ENCODE measurements at places on chromosomes 11 and 22.

- no peak for DNase-seq
These were observed 27.1 kb downstream of the NECTIN1 start for GRCh38 chr11:119701591-119702549.

DNA sequence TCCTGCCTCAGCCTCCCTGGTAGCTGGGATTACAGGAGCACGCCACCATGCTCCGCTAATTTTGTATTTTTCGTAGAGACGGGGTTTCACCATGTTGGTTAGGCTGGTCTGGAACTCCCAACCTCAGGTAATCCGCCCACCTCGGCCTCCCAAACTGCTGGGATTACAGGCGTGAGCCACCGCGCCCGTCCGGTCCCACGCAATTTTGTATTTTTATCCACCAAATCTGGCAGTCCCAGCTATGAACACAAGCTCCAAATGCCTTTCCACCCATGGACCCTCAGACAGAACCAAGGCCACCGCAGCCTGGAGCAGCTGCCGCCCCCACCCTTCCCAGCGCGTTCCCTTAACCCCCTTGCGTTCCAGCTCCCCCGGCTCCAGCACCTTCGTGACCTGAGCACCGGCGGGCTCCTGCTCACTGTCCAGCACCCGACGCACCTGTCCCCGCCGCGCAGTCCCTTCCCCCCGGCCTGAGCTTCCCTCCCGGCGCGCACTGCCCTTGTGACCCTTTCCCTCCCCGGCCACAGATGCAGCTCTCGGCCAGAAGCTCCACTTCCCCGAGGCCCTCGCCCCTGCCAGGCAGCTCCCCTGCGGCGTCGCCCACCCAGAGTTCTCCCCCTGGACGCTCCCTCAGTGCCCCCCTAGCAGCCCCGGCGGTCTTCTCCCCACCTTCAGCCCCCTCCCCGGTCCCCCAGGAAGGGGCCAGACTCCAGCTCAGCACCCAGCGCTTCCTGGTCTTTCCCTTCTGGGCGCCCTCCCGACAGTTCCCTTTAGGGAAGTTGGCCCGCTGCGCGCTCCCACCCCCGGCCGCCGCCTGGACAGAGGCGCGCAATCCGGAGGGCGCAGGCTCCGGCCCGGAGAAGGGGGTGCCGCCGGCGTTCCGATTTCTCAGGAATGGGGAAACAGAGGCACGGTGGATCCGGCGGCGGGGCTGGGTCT is 5.6 kb upstream of the ZBED4 start:
- DNase-seq = no peak

DNA sequence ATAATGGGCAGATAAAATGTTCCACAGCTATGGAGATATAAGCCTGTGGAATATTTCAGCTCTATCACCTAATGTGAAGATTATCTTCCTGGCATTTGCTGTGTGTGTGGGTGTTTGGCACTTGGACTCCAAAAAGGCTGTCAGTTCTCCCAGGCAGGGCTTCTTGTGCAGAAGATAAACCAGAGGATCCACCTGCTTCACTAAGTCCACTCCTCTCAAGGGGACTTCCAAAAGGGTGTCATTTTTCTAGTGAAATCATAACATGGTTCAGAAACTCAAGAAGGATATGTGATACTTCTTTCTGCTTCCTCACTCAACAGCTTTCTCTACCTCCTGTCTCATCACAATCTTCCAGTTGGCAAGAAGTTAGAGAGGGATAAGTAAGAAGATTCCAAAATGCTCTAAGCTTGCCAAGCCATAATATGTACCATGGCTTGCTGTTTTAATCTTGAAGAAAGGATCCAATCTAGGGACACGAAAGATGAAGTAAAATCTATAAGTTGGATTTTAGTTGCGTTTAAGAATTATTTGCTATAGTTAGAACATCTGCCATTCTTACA is 206.2 kb upstream of the MTMR2 start:
- no peak for DNase-seq

DNA sequence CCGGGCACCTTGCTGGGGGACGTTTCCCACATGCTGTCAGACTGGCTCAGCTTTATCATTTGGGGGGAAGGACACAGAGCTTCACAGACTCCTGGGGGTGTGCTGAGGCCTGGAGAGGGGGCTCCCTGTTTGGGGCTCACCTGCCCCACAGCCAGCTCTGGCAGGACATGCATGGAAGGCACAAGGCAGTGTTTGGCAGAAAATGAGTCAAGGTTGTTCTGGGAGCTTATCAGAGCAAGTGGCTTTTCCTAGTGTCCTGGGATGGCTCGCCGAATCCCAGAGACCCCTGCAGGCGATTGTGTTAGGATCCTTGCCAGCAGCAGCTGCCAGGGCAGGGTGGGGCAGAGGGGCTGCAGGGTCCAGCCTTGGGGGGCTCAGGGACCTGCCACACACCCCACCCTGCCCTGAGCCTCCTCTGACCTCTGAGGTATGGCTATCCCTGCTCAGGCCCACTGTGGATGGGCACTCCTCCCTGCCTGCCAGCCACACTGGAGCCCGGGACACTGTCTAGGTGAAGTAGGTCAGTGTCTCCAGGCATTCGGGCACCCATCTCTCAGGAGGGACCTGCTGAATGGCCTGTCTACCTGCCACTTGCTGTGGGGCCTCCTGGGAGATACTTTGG is 1323.0 kb downstream of the BRD1 start:
- DNase-seq = no peak

DNA sequence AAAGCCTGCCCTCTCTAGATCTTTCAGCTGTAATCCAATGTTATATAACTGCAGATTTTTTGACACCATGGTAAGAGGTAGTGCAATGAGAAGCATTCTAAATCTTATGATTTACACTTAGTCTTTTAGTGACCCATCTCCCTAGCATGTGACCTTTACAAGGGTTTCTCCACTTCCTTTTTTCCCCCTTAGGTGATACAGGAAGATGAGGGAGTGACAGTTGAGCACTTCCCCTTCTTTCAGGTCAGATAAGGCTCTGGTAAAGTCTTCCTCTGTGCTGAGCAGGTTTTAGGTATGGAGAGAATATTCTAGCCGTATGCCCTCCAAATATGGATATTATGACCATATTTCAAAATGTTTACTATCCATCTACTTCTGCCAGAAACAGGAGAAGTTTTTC is 753.6 kb downstream of the JRKL start:
- no peak for DNase-seq

DNA sequence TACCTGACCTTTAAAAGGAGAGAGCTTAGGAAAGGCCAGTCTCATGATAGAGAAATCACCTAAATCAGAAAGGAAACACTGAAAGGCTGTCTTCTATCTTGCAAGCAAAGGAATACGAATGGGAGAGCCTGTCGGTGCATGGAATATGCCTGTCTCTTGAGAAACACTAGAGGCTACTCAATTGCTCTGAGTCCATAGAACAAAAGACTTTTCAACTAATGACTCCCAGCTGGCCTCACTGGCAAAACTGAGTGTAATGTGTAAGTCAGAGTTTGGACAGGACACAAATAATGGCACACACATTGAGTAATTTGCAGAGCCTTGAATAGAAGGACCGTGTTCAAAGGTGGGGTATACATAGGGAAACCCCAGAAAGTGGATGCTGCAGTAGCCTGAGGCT is 171.0 kb upstream of the ARHGAP20 start:
- DNase-seq = no peak

DNA sequence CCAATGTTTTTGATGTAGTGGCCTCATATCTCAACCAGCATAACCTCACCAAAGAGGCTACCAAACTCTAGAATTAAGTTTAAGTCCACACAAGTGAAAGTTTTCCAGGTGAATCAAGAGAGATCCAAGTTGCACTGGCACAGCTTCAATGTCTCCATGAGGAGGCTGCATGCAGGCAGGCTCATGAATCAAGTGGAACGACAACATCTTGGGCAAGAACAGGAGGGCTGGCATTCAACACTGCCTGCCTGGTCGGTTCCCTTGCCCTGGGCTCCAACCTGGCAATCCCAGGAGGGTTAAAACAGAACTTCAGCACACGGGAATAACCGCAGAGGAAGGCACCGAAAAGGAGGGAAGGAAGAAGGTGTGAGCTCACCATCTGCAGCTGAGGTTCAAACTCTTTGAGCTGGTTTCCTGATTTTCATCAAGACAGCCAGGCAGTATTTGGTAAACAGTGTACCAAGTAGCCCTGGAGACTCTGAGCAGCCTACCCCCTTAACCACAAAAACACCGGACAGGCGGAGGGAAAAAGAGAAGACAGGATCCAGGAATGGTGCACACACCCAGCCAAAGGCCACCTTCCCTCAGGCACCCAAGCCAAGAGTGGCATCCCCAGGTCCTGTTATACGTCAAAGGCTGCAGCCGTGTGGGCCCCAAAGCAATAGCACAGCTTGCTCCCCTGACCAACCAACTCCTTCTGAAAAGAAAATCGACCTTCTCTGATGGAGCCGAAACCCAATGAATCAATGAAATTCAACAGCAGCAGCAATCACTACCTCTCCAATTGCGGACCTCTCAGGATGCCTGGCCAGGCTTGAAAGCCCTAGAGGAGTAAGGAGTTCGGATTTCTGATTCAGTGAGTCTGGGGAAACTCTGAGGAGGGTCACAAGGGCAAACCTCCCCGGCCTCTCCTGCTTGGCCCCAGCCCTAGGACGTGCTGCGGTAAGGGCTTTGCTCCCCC is 1.3 kb downstream of the PACSIN2 start:
- no peak for DNase-seq

- no peak for DNase-seq
These were observed 2.0 kb downstream of the GGA1 start for GRCh38 chr22:37610480-37611129.

DNA sequence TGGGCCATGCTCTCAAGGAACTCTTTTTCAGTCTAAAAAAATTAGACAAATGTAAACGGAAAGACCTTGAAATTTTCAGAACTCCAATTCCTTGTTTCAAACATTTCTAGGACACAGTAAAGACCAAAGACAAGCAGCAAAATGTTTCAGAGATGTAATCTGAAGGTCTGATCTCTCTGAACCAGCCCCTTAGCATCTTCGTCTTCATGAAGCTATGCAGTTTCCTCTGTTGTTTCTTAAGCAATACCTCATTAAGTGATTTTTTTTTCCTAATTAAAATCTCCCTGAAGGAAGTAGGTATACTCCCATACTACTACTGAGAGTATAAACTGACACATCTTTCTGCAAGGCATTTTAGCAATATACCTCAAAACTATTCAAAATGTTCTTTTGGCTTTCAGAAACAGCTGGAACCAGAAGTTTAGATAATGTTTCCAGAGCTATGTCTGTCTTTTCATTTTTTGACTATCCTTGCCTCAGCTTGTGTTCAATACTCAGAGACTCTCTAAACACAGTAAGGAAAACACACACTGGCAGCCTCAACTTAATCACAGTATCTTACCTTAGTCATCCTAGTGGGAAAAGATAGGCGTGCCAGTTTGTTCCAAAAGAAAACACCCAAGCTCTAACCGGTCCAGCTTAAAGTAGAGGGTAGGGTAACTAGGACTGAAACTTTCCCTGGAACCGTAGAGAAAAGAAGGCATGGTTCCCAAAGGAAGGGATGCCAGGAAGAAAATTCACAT is 25.1 kb downstream of the SBF2 start:
- DNase-seq = no peak

GRCh38 chr11:128482092-128482491 is 105.3 kb downstream of the ETS1 start:
- DNase-seq = no peak

DNA sequence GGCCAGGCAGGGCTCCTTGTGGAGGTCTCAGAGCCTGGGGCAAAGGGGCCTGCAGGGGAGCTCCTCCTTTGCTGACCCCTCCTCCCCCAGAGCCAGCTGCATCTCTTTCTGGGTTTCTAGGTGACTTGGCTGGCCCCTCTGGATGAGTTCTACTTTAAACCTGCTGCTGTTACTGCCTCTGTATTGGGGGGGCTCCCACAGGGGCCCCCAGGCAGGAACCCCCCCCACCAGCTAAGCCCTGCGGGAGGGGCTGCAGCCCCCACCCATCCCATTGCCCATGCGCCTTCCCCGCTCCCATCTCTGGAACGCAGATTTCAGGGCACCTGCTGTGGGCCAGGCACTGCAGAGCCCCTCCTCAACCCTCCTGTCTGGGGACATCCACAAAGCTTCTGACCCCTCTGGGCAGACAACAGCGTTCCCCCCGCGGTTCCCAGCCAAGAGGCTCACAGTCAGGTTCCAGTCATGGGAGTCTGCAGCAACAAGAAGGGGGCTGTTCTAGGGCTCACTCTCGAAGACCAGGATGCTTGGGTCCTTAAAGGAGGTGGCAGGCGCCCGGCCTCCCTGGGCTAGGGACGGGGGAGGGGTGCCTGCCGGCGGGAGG is 815 bp upstream of the PLCB3 start:
- DNase-seq = no peak

DNA sequence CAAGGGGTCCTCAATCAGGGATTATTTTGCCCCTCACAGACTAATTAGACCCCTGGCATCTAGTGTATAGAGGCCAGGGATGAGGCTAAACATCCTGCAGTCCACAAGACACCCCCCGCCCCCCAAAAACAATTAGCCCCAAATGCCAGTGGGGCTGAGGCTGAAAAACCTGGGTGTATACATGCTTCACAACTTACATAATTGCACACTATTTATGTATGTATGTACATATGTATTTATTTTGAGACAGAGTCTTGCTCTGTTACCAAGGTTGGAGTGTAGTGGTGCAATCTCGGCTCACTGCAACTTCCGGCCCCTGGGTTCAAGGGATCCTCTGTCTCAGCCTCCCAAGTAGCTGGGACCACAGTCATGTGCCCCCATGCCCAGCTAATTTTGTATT is 28.8 kb upstream of the SHANK2 start:
- no peak for DNase-seq

DNA sequence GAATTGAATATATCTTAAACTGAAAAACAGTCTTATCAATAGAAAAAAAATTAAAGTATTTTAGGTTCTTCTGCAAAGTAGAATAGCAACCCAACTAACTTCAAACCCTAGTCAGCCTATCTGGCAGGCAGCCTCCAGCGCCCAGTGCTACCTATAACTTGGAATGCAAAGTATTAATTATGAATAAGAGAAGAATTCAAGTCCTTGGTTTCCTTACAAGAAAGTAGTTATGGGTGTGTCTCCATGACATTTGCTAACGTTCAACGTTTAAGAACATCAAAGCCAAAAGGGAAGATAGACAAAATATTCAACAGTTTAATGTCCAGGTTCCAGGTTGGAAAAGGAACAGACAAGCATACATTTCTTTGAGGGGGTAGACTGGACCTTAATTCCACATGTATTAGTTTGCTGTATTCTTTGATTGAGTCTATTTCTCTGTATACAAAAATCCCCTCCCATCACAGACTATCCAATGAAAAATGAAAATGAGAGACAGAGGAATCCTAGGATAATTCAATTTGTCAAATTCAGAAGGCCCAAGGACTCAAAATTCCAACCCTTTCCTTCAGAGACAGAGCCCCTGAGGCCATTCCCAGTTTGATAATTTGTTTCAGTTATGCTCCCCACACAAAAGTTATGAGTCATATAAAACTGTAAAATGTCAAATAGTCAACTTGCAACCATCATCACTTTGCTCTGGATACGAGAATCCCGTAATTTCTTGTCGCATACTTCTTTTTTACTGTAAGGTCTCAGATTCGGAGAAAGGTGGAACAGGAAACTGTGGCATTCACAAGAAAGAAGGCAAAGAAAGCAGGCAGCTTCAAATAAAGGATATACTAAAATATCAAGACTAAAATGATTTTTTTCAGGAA is 83.7 kb upstream of the CHRM4 start:
- no peak for DNase-seq
